NCI-H460 (cell line): ENCODE measurements at places on chromosomes 2 and 18. TPM values are rescaled to one million over a fixed set of nuclear protein-coding genes. Genes with fewer than 3 reads are reported as not detected.

- DNase-seq = no peak
Measured at GRCh38 chr18:14914771-14915170, 166.8 kb downstream of the ANKRD30B start.

- DNase-seq = no peak
Measured at GRCh38 chr2:48525269-48525943, 4.5 kb upstream of the STON1 start.

Gene COL4A3
- 4.0 and 5.5 TPM in 2 replicates for total RNA-seq

Gene DOK6
- total RNA-seq = 5.5 and 6.7 TPM in 2 replicates
